IMR-90 (cell line): ENCODE measurements at places on chromosomes 1 and 21. TPM values are rescaled to one million over a fixed set of nuclear protein-coding genes. Genes with fewer than 3 reads are reported as not detected.

HENMT1 gene
- 0.28 and 0.54 TPM in 2 replicates for total RNA-seq

GRCh38 chr1:35927472-35927871 lies 3.4 kb upstream of the AGO3 start:
- DNase-seq: no peak
- no peaks in the 10 kb centered on the region for H3K27me3 ChIP-seq
- H3K4me3 ChIP-seq: no peak overlapping the region
- H3K4me1 ChIP-seq: no peaks in the 10 kb centered on the region
- H3K36me3 ChIP-seq: no peaks in the 10 kb centered on the region; the same call in 1 of the 2 replicates

- no peaks in the 10 kb centered on the region for H3K27me3 ChIP-seq
- H3K4me1 ChIP-seq: no peaks in the 10 kb centered on the region
- no peak overlapping the region for H3K27ac ChIP-seq
- H3K36me3 ChIP-seq: no peaks in the 10 kb centered on the region
- no peak overlapping the region for H3K4me3 ChIP-seq
- DNase-seq: no peak
Measured at GRCh38 chr1:29934255-29934772, 698.0 kb downstream of the PTPRU start.

- no peak for DNase-seq
- H3K4me3 ChIP-seq: no peak overlapping the region
- 0 out of 2 replicates have a peak, but pooled peaks cover 1% of the 10 kb centered on the region for H3K4me1 ChIP-seq
- H3K27ac ChIP-seq: no peak overlapping the region
Measured at GRCh38 chr1:218341325-218341724, 3.8 kb upstream of the TGFB2 start.

- no peak overlapping the region for H3K4me3 ChIP-seq
- no peak for DNase-seq
- no peaks in the 10 kb centered on the region for H3K36me3 ChIP-seq
- no peak overlapping the region for H3K27ac ChIP-seq
Measured at GRCh38 chr1:187443939-187444338, 615.2 kb downstream of the PLA2G4A start.

DNA sequence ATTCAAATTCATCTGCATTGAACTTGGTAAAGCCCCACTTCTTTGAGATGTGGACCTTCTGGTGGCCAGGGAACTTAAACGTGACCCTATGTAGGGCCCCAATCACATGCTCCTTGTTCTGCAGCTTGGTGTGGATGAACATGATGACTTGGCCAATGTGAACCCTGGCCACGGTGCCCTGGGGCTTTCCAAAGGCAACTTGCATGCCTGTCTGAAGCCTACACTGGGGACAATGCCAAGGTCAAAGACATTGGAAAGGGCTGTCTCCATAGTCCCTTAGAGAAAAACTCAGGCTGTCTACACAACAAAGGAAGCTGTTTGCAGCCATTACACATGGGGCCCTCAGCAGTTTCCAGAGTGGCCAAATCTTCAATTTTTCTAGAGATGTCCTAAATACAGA lies 8.9 kb upstream of the VPS13D start:
- no peak for DNase-seq
- H3K4me3 ChIP-seq: no peak overlapping the region
- no peaks in the 10 kb centered on the region for H3K36me3 ChIP-seq
- H3K27me3 ChIP-seq: peaks cover 15% of the 10 kb centered on the region
- H3K27ac ChIP-seq: no peak overlapping the region

DNA sequence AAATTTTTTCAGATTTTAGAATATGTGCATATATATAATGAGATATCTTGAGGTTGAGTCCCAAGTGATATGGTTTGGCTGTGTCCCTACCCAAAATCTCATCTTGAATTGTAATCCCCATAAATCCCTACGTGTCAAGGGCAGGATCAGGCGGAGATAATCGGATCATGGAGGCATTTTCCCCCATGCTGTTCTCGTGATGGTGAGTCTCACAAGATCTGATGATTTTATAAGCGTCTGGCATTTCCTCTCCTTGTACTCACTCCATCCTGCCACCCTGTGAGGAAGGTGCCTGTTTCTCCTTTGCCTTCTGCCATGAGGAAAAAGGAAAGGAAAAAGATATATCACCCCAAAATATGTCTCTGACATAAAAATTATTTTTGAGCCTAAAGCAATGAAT lies 64.6 kb downstream of the TOR3A start:
- H3K4me3 ChIP-seq: no peak overlapping the region
- no peak for DNase-seq
- no peak overlapping the region for H3K27ac ChIP-seq
- H3K27me3 ChIP-seq: no peaks in the 10 kb centered on the region
- peaks cover 3% of the 10 kb centered on the region; the same call in 1 of the 2 replicates for H3K4me1 ChIP-seq
- H3K36me3 ChIP-seq: peaks cover 2% of the 10 kb centered on the region; the same call in 1 of the 2 replicates

DNA sequence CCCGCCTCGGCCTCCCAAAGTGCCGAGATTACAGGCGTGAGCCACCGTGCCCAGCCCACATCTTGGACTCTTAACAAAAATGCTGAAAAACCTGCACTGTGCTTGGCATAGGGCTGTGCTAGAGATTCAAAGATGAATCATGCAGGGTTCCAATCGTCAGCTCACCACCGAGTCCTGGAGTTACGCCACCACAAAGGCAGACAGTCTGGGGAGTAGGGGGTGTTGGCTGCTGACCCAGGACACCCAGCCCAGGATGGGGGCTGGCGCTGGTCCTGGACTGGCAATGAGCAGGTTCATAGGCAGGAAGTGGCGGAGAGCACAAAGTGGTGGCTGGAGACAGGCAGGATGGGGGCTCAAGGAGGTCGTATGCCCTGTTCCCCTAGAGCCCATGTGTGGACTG lies 16.0 kb downstream of the PSRC1 start:
- H3K36me3 ChIP-seq: peaks cover 2% of the 10 kb centered on the region; the same call in 1 of the 2 replicates
- no peak overlapping the region for H3K4me3 ChIP-seq
- H3K27ac ChIP-seq: no peak overlapping the region
- no peaks in the 10 kb centered on the region for H3K27me3 ChIP-seq
- no peaks in the 10 kb centered on the region for H3K4me1 ChIP-seq
- peak; percentile 44 for DNase-seq

- no peak overlapping the region for H3K27ac ChIP-seq
- H3K27me3 ChIP-seq: peaks cover 1% of the 10 kb centered on the region; the same call in 1 of the 2 replicates
- peaks cover 10% of the 10 kb centered on the region for H3K4me1 ChIP-seq
- no peaks in the 10 kb centered on the region for H3K36me3 ChIP-seq
- no peak for DNase-seq
Measured at GRCh38 chr1:157155658-157156057, 17.5 kb upstream of the ETV3 start.

DNA sequence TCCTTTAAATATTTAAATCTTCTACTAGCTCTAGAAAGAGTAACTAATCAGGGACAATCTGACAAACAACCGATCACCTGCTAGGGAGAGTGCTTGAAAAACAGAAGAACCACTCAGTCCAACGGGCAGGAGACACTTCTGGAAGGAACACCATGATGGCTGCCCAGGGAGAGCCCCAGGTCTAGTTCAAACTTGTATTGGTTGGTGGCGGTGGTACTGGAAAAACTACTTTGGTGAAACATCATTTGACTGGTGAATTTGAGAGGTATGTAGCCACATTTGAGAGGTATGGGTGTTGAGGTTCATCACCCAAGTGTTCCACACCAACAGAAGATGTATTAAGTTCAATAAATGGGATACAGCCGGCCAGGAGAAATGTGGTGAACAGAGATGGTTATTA lies 4.8 kb upstream of the WDR47 start:
- H3K27ac ChIP-seq: no peak overlapping the region
- no peaks in the 10 kb centered on the region for H3K4me1 ChIP-seq
- H3K36me3 ChIP-seq: no peaks in the 10 kb centered on the region

DNA sequence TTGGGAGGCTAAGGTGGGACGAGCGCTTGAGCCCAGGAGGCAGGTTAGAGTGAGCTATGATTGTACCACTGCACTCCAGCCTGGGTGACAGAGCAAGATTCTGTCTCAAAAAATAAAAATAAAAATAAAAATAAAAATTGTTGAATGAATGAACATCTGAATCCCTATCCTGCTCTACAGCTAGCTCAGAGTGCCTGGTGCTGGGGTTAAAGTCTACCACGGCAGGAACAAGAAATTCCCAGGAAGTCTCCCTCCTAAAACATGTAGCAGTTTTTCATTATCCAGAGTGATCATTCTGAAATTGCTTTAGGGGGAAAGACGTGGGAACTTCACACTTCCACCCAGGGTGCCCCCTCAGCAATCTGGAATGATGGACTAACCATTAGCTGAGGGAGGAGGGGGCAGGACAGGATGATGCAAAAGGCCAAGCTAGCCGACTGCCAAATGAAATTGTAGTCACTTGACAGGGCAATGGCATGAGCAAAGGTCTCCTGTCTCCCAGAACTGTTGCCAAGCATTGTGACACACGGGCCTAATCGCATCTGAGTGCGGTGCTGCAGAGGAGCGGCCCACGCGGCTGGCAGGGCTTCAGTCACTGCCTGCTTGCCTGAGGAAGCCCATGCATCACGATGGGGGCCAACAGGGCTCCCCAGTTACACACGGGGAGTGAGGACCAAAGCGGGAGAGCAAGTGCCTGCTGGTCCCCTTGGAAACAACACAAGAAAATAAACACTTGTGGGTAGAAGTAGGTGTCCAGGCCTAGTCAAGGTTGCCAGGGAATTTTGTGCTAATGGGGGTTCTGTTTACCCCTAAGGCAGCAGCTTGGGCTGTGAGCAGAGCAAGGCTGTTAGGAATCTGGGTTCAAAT lies 85.7 kb downstream of the NENF start:
- no peaks in the 10 kb centered on the region for H3K27me3 ChIP-seq
- H3K36me3 ChIP-seq: no peaks in the 10 kb centered on the region
- no peak overlapping the region for H3K27ac ChIP-seq
- no peak overlapping the region for H3K4me3 ChIP-seq

GRCh38 chr1:117638759-117639158 lies 32.9 kb downstream of the TENT5C start:
- no peaks in the 10 kb centered on the region; the same call in none of the 2 replicates for H3K27me3 ChIP-seq
- H3K4me3 ChIP-seq: no peak overlapping the region
- DNase-seq: no peak
- H3K4me1 ChIP-seq: no peaks in the 10 kb centered on the region
